Stimulated activated CD8-positive, alpha-beta memory T cell treated with anti-CD3 and anti-CD28 coated beads, Interleukin-4, amount 100 ng/mL, for 1 hour (primary cell): ENCODE measurements at places on chromosomes 3 and 15.
A peak's percentile ranks its signal among the peaks of the same experiment; 100 is the strongest.

GRCh38 chr15:29111705-29112281 is 157.8 kb downstream of the NSMCE3 start:
- DNase-seq, result no peak

DNA sequence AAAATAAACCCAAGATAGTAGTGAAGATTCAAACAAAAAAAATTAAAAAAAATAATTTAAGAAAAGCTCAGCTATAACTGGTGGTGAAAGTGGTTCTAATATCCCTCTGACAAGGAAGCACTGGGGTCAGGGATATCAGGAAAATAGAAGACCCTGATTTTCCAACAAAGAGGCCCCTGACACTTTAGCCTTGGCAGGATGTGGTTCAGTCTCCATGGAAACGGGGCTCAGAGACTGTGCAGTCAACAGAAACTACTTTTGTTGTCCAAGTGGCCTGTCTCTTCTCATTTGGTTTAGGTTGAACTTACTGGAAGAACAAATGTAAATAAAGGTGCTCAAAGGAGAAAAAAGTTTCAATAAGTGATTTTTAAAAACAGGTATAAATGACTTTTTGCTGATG is 27.2 kb downstream of the INTS14 start:
- DNase-seq, result peak; percentile 38

DNA sequence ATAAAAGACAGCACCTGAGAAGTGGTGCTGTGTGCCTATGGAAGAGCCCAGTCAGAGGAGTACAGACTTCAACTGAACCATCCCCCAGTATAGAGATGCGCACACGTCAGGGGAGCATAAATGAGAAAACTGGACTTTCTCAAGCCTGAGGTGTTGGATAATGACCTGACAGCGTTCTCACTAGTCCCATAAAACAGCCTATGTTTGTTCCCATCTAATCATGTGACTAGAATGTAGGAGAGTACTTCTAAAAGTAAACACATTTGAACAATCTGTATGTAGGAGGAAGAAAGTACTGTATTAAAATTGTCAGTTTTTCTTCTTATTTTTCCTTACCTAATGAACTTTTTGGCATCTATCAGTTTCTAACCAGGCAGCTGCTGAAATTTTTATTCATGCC is 498.9 kb downstream of the CNTN4 start:
- DNase-seq, result no peak

DNA sequence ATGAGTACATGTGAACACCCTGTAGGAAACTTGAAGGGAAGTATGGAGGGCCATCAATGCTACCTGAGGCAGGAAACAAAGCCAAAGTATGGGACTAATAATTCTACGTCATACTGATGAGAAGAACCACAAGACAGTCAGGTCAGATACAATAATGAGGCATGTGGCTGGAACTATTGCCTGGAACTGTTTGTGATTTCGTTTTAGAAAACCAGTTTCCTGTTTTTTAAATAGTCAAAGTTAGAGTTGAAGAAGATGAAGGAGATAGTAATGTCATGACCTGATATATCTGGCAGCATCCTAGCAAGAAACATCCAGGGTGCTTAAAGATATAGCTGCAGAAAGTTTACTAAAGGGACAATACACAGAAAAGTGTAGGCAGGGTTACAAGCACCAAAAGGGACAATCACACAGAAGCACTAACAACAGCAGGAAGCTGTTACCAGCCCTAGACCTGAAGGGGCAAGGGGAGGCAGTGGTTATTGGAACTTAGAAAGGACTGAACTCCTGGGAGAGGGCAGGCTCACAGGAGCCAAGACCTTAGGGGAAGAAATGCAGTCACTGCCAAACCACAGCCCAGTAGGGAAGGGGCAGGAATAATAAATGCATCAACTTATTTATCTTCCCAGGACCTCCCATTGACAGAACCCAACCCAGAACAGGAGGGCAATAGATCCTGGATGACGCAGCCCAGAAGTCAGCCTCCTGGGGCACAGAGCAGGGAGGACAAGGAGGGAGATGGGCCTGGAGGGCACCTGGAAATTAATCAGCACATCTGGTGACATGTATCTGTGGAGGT is 302.1 kb upstream of the STT3B start:
- no peak for DNase-seq

GRCh38 chr3:48405971-48406370 is 23.9 kb downstream of the PLXNB1 start:
- DNase-seq, result no peak

GRCh38 chr15:88142121-88142520 is 114.4 kb downstream of the NTRK3 start:
- DNase-seq, result no peak

DNA sequence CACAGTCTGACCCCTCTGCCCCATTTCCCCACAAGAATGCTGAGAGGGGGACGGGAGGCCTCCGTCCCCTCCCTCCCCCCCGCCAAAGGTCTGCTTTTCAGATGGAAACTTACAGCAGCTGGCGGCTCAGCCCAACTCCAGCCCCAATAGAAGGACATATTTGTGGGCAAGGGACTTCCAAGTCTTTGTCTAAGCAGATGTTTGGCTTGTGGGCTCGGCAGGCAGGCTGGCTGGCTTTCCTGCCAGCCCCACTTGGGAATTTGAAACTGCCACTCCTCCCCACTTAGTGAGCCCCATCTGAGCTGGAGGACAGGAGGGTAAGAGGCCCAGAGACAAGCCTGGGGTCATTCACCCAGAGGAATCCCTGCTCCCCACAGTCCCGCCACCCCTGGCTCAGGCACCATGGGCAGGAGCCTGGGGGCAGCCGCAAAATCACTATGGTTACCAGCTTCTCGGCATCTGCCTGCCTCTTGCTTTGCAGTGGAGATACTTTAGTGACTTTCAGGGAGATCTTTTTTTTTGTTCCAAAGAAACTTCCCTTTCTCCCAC is 53.6 kb downstream of the LMCD1 start:
- no peak for DNase-seq

DNA sequence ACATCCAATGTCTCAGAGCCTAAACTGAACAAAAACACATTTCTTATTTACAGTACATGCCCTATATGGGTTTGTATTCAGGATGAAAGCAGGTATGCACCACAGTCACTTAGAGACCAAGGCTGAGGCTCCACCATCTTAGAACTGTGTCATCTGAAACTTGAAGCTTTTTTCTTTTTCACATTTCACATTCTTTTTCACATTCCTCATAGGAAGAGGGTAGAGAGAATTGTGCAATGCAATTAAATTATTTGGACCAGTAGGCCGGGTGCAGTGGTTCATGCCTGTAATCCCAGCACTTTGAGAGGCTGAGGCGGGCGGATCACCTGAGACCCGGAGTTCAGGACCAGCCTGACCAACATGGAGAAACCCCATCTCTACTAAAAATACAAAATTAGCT is 591.0 kb downstream of the MECOM start:
- no peak for DNase-seq

DNA sequence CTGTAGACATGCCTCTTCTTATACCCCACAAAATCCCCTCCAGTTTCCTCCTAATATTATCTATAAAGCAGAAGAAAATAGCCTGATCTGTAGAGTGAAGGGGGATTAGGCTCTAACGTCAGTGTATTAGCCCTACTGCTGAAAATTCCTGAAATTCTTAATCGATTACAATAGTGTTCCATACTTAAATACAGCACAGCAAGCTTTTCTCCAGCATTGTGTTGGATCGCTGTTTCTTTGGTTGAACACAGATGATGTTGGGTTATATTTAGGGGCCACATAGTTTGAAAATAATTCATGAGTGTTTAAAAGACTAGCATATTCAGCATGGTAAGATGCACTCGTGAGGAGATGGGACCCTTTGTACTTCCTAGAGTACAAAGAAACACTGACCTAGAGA is 52.5 kb downstream of the PIAS1 start:
- no peak for DNase-seq

GRCh38 chr15:56971571-56971970 is 53.1 kb downstream of the TCF12 start:
- DNase-seq, result no peak

GRCh38 chr3:125416235-125416634 is 41.1 kb upstream of the ZNF148 start:
- DNase-seq, result no peak

GRCh38 chr15:67504796-67505195 is 16.1 kb upstream of the C15orf61 start:
- no peak for DNase-seq

GRCh38 chr3:188491276-188491687 is 337.3 kb downstream of the LPP start:
- DNase-seq, result no peak

- DNase-seq, result no peak
Observed at GRCh38 chr3:45446706-45447105, 58.3 kb downstream of the LARS2 start.

DNA sequence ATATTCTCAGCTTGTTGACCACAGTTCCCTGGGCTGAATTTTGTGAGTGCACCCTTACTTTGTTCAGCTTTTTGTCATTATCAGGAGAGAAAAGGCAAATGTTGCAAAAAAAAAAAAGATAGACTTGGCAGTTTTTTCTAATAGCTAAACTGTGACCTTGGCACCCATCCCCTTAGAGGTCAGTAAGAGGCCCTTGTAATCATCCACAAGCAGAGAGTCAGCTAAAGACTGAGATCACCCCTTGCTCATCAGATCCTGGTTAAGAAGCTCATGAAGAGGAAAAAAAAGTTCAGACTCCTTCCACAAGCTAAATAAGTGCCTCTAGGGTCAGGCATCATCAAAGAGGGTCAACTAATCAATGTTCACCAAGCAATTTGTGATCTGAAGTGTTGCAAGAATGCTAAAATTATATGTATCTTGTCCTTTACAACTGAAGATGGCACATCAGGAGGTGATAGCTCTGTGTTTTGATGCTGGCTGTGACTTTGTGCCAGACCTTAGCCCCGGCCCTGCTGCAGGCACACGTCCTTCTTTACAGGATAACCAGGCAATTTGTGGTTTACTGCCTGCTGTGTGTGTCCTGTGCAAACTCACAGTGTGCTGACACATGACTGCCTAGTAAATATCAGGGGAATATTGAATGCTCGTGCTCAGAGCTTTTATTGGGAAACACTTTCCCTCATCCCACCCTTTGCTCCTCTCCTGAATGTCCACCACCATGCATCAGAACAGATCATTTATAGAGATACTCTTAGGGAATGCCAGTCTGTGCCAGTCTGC is 262.9 kb downstream of the IL5RA start:
- no peak for DNase-seq

DNA sequence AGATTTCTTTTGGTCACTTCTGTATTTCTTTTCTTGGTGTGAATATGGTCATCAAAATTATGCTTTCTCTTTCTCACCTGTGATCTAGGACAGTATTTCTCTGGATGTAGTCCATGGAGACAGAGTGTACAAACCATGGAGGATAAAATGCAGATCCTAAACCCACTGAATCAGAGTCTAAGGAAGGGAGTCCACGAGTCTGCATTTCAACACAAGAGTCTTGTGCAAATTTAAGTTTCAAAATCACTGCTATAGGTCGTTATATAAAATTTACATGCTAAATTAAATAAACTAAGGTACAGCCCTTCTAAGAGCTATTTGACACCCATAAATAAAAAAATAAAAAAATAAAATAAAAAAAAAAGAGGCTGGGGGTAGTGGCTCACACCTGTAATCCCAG is 17.3 kb upstream of the UBE2E2 start:
- no peak for DNase-seq

- DNase-seq, result no peak
Observed at GRCh38 chr3:9980251-9980650, 6.4 kb downstream of the EMC3 start.

DNA sequence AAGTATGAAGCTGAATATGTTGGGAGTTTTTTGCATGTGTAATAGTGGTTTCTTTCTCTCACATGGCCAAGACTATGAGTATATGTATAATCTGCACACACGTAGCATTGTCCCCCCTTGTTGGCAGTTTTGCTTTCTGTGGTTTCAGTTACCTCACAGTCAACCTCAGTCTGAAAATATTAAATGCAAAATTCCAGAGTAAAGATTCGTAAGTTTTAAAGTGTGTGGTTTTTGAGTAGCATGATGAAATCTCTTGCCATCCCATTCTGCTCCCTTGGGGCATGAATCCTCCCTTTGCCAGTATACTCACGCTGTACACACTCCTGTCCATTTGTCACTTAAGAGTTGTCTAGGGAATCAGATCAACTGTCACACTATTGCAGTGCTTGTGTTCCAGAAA is 742.0 kb upstream of the CCDC54 start:
- no peak for DNase-seq

- DNase-seq, result no peak
Observed at GRCh38 chr3:196775938-196776337, 36.3 kb downstream of the PAK2 start.
